ENCODE measurements at places on chromosomes 4 and X. TPM values are rescaled to one million over a fixed set of nuclear protein-coding genes. Genes with fewer than 3 reads are reported as not detected.
A peak's percentile ranks its signal among the peaks of the same experiment; 100 is the strongest.

The CENPVL1 gene
- not detected for total RNA-seq

The ADGRG4 gene
- total RNA-seq = not detected

The FAM50A gene
- 65.5 TPM for total RNA-seq

The SRPX2 gene
- 20.6 TPM for total RNA-seq

The FAM149A gene
- 0.83 TPM for total RNA-seq

The UGT2B11 gene
- not detected for total RNA-seq

DNA sequence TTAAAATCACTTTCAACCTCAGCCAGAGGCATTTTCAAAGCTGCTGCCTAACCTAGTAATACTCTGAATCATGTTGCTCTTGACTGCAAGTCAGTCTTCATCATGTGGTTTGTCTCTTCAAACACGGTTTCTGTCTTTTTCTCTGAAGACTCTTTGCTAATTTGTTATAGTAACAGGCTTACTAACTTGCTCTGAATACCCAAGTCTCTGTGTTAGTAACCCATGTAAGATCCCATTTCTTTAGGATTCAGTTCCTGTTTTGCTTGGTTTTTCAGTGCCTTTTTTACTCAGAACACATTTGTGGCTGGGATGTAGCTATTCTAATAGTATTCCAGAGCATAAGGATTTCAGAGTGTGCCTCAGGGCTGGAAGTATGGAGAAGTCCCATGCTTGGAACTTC, 1450.6 kb upstream of the IGFBP7 start:
- H3K27me3 ChIP-seq = no peaks in the 10 kb centered on the region
- no peaks in the 10 kb centered on the region for H3K4me1 ChIP-seq
- H3K27ac ChIP-seq = no peak overlapping the region
- H3K4me3 ChIP-seq = no peak overlapping the region
- DNase-seq = no peak
- H3K36me3 ChIP-seq = no peaks in the 10 kb centered on the region

DNA sequence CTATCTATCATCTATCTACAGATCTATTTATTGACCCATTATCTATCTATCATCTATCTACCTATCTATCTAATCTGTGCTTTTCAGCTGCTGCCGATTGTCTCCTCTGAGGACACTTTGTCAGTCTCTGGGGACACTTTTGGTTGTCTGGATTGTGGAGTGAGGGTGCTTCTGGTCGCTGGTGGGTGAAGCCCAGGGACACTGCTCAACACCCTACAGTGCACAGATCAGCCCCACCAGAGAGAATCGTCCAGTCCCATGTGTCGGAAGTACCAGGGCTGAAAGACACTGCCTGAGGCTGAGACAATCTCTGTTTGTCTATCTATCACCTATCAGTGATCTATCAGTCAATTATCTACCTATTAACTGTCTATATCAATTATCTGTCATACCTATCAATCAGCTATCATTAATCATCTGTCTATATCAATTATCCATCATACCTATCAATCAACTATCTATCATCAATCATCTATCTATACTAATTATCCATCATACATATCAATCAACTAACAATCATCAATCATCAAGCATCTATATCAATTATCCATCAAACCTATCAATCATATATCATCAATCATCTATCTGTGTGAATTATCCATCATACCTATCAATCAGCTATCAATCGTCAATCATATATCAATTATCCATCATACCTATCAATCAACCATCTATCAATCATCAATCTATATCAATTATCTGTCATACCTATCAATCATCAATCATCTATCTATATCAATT, 70.0 kb upstream of the PPP2R3B start:
- no peaks in the 10 kb centered on the region for H3K4me1 ChIP-seq
- no peak for DNase-seq
- H3K27ac ChIP-seq = no peak overlapping the region
- H3K4me3 ChIP-seq = no peak overlapping the region
- H3K36me3 ChIP-seq = no peaks in the 10 kb centered on the region

GRCh38 chrX:41779030-41779564, 55.1 kb downstream of the GPR82 start:
- H3K27me3 ChIP-seq = no peaks in the 10 kb centered on the region
- H3K27ac ChIP-seq = 0 out of 2 replicates have a peak overlapping the region, but pooled peaks have one; percentile 43
- H3K36me3 ChIP-seq = no peaks in the 10 kb centered on the region
- no peaks in the 10 kb centered on the region for H3K4me1 ChIP-seq
- DNase-seq = peak; percentile 85

DNA sequence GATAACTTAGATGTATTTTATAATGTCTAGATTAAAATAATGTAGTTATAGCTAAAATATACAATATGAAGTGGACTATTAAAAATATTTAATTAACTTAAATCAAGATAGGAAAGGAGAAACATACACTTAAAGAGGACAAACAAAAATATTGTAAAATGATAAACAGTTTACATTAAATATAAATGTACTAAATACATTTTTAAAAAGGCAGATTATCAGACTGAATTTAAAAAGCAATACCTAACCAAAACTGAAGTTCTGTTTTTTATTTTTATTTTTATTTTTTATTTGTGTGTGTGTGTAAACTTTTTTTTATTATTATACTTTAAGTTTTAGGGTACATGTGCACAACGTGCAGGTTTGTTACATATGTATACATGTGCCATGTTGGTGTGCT, 811.6 kb upstream of the INTU start:
- H3K4me1 ChIP-seq = no peaks in the 10 kb centered on the region
- H3K4me3 ChIP-seq = no peak overlapping the region
- no peak for DNase-seq
- H3K27ac ChIP-seq = no peak overlapping the region
- H3K36me3 ChIP-seq = no peaks in the 10 kb centered on the region

- H3K27ac ChIP-seq = no peak overlapping the region
- no peak for DNase-seq
- no peaks in the 10 kb centered on the region for H3K27me3 ChIP-seq
- no peaks in the 10 kb centered on the region for H3K36me3 ChIP-seq
- no peak overlapping the region for H3K4me3 ChIP-seq
- no peaks in the 10 kb centered on the region for H3K4me1 ChIP-seq
These were observed 1105.9 kb upstream of the TENM3 start for GRCh38 chr4:181137351-181137750.

DNA sequence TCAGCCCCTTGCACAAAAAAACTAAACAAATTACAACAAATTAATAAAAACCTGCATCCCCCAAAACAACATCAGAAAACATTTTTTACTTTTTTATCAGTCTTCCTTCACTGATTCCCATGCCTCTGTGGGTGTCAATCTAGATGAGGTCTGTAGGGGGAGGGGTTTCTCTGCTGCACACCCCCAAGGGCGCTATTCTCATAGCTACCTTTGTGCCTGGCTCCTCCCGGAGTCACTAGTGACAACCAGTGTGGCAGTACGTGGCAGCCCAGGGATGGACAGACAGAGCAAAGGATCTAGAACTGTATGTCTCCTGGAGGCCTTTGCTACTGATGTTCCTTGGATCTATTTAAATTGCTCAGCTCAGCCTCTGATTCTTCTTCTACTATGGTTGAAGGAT, 228.1 kb upstream of the ANXA3 start:
- H3K27ac ChIP-seq = no peak overlapping the region
- no peak for DNase-seq

GRCh38 chr4:76951672-76952010, 2.1 kb downstream of the SEPTIN11 start:
- H3K36me3 ChIP-seq = peaks cover 5% of the 10 kb centered on the region
- H3K4me1 ChIP-seq = peaks cover 15% of the 10 kb centered on the region
- H3K27ac ChIP-seq = no peak overlapping the region
- DNase-seq = no peak
- peak overlapping the region; percentile 57 for H3K4me3 ChIP-seq
